Effector memory CD8-positive, alpha-beta T cell (primary cell): ENCODE measurements at places on chromosomes 4 and X.

DNA sequence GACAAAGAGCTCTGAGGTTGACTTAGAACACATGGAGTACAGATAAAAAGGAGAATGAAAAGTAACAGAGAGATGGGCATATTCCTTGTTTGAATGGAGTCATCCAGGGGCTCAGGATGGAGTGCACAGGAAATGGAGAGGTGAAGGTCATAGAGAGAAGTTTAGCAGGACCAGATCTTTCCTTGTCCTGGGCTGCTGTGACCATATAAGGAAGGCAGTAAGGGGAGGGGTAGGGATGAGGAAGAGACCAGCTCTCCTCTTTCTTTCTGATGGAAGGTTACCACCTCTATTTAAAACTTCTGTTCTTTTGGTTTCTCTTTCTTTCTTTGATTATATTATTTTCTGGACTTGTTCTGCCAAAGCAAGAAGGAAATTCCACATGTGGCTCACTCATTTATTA is 27.0 kb downstream of the AR start:
- DNase-seq, result no peak

DNA sequence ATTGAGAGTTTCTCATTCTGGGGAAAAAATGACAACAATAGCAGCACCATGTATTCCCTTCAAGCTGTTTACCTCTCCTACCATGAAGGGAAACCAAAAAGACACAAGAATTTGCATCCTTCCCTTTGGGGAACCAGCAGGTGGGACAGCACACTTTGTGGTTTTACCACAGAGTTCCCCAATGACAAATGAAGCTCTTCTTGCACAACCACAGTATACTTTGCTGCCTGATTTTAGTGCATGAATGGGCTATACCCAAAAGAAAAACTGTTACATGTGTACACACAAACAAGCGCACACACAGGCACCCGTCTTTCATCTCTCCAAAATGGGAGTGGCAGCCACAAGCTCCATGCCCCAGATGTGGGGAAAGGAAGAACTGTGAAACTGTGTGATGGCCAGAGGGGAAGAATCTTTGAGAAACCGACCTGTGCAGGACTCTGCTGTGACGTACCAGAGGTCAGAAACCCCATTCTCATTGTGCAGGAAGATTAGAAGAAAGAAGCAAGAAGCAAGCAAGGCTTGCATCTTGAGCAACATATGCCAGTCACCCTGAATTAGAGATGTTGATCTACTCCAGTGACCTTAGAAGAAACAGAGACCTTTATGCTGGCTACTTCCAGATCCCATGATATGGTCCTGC is 2.7 kb upstream of the MAML3 start:
- no peak for DNase-seq

DNA sequence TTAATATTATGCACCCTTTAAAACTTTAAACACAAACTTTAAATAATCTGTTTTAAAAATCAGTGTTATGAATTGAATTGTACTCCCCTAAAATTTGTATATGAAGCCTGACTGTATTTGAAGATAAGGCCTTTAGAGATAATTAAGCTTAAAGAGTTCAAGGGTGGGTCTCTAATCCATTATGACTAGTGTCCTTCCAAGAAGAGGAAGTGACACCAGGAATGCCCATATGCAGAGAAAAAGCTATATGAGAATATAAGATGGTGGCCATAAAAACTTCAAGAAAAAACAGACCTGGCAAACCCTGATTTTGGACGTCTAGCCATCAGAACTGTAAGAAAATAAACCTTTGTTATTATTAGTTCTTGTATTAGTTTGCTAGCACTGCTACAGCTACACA is 29.0 kb downstream of the UGT2A2 start:
- DNase-seq, result no peak

GRCh38 chr4:3708103-3708510 is 58.1 kb upstream of the ADRA2C start:
- no peak for DNase-seq

- DNase-seq, result no peak
Observed at GRCh38 chrX:101785142-101785541, 125.5 kb upstream of the ARMCX2 start.

DNA sequence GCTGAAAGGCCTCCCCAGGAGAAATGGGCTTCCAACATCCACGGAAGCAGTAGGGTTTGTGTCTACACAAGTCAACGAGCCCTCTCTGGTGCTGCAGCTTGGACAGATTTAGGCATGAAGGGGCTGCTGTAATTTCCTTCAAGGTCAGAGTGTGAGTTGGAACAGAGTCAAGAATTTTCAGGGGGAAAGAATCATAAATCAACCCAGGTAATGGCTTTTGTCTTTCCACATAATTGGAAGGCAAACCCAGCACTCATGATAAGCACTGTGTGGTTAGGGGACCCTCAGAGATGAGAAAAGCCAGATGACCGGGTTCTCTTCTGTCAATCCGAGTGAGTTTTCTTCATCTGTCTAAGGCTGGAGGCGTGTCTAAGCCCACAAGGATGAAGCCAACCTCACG is 78.6 kb upstream of the MXRA5 start:
- DNase-seq, result no peak

DNA sequence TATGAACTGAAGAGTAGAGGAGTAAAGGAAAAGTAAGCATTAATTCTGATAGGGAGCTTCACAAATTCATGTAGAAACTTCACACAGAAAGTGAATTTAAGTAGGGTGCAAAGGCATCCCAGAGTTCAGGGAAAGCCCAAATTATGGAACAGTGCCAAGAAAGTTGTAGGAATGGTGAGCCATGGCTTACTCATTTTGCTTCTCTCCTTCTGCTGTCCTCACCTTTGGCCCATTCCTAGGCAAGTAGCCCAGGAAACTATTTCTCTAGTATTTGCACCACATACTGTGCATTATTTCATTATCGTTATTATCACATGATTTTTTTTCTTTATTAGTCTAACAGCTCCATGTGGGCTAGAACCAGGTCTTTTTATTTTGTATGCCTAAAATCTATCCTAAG is 34.9 kb upstream of the IL1RAPL1 start:
- DNase-seq, result no peak

DNA sequence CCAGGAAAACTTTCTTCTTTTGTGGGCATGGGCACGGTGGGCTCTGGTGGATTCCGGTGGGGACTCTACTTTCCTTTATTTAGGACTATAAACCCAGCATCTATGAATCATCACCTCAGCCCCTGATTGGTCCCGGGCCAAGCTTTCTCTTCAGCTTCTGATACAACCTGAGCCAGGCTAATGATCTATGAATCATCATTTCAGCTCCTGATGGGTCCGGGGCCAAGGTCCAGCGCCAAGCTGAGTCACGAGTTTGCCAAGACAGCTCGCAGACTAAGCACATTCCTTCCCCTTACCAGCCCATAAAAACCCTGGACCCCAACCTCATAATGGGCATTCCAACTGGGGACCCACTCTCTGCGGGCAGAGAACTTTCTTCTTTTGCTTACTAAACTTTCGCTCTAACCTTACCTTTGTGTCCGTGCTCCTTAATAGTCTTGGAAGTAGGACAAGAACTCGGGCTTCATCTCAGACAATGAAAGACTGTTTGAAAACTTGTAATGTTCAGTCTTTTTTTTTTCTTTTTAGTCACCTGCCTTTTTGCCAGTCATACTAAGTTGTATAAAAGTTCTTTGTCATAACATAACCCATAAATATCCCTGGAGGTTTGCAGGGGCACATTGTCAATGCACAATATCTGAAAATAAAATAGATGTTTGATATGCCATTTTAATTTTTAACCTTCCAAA is 904.9 kb upstream of the EPHA5 start:
- DNase-seq, result no peak

DNA sequence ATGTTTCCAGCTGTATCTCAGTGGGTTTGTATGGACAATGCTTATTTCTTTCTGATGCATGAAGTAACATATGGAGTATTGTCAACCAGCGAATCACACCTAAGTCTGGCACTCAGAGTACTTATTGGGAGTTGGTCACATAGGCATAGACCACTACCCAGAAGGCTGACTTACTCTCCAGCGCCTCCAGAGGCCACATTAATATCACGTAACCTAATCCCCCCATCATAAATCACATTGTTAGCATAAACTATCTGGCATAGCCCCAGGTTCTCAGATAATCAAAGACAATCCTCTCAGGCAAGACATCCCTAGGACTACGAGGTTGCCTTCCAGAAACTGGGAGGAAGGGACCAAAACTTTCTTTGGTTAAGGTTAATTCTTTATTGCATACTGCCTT is 560.5 kb upstream of the PABPC4L start:
- no peak for DNase-seq

GRCh38 chrX:16137416-16138107 is 14.2 kb downstream of the GRPR start:
- no peak for DNase-seq

DNA sequence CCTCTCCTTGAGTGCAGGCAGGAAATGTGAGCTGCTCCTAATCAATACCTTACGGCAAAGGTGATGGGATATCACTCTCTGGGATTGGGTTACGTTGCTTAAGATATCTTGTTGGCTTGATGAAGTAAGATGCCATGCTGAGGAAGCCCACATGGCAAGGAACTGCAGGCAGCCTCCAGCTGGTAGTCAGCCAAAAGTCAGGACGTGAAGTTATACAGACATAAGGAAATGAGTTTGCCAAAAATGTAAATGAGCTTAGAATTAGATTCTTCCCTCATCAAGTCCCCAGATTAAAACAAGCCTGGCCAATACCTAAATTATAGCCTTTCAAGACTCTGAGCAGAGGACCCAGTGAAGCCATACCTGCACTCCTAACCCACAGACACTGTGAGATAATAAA is 155.0 kb downstream of the QDPR start:
- no peak for DNase-seq

DNA sequence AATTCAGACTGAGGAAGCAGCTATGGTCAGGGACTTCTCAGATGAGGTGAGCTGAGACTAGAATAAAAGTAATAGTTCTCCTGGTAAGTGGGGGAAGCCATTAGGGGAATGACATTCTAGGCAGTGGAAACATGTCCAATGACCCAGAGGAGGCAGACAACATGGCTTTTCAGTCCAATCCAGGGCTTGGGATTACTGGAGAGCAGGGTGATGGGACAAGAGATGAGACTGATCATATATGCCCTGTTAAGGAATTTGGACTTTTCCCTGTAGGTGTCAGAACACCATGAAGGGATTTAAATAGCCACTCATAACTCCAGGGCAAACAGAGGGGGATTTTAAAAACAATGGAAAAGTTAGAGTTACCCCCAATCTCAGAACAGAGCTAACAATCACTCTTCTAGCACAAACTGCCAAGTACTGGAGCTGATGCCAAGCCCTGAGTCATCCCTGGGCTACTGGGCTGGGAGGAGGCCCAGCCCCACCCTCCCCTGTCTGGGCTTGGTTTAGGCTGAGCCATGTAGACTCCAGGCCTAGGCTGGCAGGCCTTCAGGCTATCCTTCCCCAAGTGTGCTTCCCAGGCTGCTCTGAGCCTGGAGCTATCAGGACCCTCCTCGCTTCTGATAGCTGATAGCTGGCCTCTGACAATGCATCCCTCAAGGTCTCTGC is 22.7 kb upstream of the MSN start:
- no peak for DNase-seq

- no peak for DNase-seq
Observed at GRCh38 chr4:147326591-147326990, 154.3 kb upstream of the EDNRA start.

DNA sequence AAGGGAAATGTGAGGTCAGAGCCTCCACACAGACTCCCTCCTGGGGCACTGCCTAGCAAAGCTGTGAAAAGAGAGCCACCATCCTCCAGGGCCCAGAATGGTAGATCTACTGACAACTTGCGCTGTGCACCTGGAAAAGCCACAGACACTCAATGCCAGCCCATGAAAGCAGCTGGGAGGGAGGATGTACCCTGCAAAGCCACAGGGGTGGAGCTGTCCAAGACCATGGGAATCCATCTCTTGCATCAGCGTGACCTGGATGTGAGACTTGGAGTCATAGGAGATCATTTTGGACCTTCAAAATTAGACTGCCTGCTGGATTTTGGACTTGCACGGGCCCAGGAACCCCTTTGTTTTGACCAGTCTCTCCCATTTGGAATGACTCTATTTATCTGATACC is 22.8 kb downstream of the CDKN2AIP start:
- no peak for DNase-seq

DNA sequence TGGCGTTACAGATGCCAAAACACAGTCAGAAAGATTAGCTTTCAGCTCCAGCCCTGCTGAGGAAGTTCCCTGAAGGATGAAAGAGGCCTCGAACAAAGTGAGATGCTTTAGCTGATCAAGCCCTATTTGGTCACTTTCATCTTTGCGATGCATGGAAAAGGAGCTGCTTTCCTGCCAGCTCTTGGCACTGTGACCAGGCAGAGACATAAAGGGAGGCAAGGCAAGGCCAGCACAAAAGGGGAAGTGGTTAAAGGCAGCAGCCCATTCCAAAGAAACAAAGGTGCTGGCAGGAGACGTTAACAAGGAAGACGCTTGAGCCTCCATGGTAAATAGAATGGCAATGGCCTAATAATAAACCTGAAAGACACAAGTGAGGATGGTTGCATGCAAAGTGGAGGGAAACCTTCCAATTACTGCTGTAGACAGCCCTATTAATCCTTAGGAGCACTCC is 617.1 kb upstream of the INTU start:
- DNase-seq, result no peak

DNA sequence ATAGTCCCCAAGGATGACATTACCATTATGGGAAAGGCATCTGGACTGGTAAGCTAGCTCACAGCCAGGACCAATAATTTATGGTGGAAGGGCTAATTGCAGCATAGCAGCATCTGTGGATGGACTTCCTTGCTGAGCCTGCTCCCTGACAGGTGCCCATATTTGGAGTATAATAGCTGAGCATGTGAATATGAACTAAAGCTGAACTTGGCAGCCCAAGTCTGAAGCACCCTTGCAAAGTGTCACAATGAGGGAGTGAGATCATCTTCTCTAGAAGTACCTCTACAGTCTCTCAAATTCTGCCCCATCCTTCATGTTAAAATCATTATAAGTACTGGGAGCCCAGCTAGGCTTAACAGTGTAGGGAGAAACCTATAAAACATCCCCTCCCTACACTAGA is 128.2 kb upstream of the INPP4B start:
- DNase-seq, result no peak

GRCh38 chr4:123418351-123418931 is 21.8 kb downstream of the SPRY1 start:
- no peak for DNase-seq

GRCh38 chrX:53080628-53081580 is 1.3 kb upstream of the TSPYL2 start:
- no peak for DNase-seq

GRCh38 chr4:92988301-92988700 is 684.5 kb downstream of the GRID2 start:
- no peak for DNase-seq

- no peak for DNase-seq
Observed at GRCh38 chrX:29617725-29618124, 597.6 kb upstream of the MAGEB2 start.

- DNase-seq, result no peak
Observed at GRCh38 chr4:77454858-77455257, 150.8 kb upstream of the CXCL13 start.

DNA sequence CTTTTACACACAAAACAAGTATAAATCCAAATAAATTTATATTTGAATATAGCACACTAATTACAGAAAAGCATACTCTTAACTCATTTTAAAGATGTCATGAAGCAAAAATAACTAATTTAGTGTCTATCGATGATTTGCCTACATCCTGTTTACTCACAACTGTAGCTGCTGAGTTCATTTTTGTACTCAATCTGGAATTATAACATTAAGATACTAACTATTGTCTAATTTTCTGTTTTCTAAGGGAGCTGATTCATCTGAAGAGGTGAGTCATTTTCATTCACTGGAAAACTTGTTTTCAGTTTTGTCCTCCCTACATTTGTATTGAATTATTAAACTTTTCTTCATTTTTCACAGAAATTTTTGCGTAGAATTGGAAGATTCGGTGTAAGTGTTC is 3.7 kb downstream of the STATH start:
- no peak for DNase-seq
